ACHN (cell line): ENCODE measurements at places on chromosomes 2 and 18.

DNA sequence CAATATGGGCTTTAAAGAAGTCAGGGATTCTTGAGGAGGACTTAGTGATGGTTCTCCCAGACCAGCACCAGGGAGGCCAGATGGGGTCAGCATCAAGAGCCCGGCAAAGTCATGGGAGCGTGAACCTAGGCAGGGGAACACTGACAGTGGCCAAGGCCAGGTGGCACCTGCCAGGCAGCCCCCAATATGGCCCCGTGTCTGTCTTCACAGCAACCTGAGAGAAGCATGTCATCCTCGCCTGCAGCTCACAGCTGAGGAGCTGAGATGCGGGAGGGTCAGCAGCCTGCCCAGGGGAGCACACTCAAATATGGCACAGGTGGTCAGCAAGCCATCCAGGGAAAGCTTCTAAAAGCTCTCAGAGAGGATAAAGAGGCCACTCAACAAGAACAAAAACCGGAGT lies 105.7 kb upstream of the GPC1 start:
- no peak for DNase-seq

DNA sequence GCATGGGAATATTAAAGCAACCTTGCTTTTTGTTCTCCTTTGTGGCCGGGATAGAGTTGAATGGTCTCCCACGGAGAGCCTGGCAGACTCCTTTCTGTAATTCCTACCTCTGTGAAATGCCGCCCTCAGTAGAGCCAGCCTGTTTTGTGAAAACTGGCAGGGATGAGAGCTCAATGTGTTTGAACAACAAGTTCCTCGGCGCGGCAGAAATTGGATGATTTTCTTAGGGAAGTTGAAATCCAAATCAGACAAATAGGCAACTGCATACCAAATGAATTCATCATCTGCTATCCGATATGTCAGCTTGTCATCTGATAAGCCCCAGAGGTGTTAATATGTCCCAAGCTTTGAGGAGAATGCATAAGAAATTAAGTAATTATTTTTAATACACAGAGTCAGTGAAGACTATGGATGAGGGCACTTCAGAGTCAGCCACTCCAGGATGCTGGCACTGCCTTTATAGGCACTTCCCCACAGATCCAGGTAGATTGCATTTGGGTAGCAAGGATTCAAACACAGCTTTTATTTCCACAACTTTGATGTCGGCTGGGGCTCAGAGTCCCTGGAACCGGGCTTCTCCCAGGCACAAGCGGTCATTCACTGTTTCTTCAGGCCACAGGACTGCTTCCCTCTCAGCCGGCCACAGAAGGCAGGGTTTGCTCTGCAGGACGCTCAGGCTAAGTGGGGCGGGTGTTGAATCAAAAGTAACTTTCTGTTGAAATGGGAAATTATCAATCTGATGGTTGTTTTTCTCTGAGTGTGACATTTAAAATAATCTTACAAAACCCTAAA lies 82.8 kb upstream of the REV1 start:
- no peak for DNase-seq

GRCh38 chr18:70390371-70391090 lies 101.7 kb downstream of the SOCS6 start:
- DNase-seq = no peak

GRCh38 chr2:165149439-165149838 lies 54.4 kb downstream of the SCN3A start:
- no peak for DNase-seq

GRCh38 chr18:55475467-55475866 lies 112.5 kb downstream of the TCF4 start:
- DNase-seq = no peak

DNA sequence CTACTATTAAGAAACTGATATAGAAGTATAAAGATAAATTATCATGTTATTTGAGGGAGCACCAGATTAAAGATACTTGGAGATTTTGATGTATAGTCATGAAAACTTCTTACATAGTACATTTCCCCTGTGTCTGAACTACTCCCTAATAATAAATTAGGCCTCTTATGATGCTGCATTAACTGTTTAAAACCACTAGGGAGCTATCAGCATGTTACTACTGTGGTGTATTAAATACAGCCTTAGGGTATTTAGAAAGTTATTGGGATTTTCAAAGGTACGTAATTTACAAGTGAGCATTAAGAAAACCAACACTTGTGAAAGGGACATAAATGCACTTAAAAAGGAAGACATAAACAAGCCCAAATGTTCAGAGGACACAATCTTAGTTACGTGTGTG lies 714.0 kb downstream of the EPHA4 start:
- no peak for DNase-seq
